ENCODE measurements at places on chromosomes 11 and 22.

- no peaks in the 10 kb centered on the region for H3K27me3 ChIP-seq
- peak; percentile 92 for DNase-seq
- peak overlapping the region; percentile 88 for H3K4me3 ChIP-seq
- peak overlapping the region; percentile 95 for H3K27ac ChIP-seq
These were observed 695 bp downstream of the PEX26 start for GRCh38 chr22:18078329-18079041.

GRCh38 chr11:96169250-96169649, 173.7 kb downstream of the MAML2 start:
- H3K27ac ChIP-seq, result peak overlapping the region; percentile 41
- H3K27me3 ChIP-seq, result no peaks in the 10 kb centered on the region
- no peak for DNase-seq
- H3K4me1 ChIP-seq, result peaks cover 24% of the 10 kb centered on the region
- H3K4me3 ChIP-seq, result no peak overlapping the region
- H3K36me3 ChIP-seq, result no peaks in the 10 kb centered on the region

- H3K27me3 ChIP-seq, result no peaks in the 10 kb centered on the region
- no peak overlapping the region for H3K4me3 ChIP-seq
- no peak for DNase-seq
- H3K36me3 ChIP-seq, result no peaks in the 10 kb centered on the region
- no peaks in the 10 kb centered on the region for H3K4me1 ChIP-seq
These were observed 30.3 kb downstream of the ELF5 start for GRCh38 chr11:34483106-34483874.

DNA sequence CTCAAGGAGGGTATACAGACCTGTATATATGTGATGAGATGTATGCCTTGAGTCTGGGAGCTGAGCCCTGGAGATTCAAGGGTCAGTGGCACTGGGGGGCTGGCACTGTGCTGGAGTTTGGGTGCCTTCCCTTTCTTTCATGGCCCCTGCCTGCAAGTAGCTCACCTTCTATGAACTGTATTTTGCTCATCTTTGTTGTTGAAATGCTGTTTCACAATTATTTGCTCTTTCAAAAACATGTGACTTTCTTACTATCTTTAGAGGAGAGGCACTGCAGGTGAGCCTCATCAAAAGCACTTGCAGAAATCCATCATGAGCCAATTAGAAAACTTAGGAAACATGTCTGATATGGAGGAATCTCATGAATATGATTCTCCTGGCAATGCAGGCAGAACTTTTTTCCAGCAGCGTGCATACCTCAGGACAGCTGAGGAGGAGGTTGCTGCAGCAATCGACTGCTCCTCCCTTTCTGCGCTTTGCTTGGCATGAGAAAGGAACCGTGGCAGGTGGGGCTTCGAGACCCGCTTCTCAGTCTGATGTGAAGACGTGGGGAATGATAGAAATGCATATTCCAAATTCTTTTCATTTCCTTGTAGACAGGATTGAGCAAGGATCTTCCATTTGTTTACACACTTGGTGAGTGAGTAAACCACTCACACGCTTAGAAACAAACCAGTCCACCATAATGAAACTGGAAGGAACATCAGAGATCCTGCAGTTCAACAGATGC, 178.4 kb upstream of the E2F8 start:
- no peak overlapping the region for H3K27ac ChIP-seq
- no peaks in the 10 kb centered on the region for H3K27me3 ChIP-seq
- no peak overlapping the region for H3K4me3 ChIP-seq
- no peaks in the 10 kb centered on the region for H3K4me1 ChIP-seq

DNA sequence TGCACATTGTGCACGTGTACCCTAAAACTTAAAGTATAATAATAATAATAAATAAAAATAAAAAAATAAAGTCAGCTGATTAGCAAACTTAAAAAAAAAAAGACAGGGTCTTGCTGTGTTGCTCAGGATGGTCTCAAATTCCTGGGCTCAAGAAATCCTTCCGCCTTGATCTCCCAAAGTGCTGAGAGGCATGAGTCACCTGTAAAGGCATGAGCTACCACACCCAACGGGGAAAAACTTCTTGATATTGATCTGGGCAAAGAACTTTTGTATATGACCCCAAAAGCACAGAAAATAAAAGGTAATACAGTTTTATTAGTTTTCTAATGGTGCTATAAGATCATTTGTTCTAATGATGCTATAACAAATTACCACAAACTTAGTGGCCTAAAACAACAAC, 46.1 kb downstream of the ENTHD1 start:
- H3K4me1 ChIP-seq, result peaks cover 4% of the 10 kb centered on the region
- DNase-seq, result no peak
- no peaks in the 10 kb centered on the region for H3K27me3 ChIP-seq
- H3K36me3 ChIP-seq, result no peaks in the 10 kb centered on the region
- H3K4me3 ChIP-seq, result no peak overlapping the region

- no peak overlapping the region for H3K4me3 ChIP-seq
- no peak overlapping the region for H3K27ac ChIP-seq
- H3K27me3 ChIP-seq, result no peaks in the 10 kb centered on the region
- H3K36me3 ChIP-seq, result no peaks in the 10 kb centered on the region
- DNase-seq, result no peak
These were observed 20.1 kb downstream of the CELSR1 start for GRCh38 chr22:46517255-46517761.

DNA sequence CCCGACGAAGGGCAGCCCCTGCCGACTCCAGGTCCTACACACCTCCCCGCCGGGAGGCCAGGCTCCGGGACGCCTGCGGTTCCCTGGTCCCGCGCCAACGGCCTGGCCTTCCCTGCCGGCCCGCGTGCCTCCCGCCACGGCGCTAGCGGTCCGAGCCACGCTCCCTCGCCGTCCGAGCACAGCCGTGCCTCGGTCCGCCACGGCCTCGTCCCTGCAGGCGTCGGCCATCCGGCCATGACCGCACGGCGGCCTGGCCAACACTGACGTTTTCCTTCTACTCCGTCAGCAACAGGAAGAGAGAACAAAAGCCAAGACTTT, 532 bp downstream of the EIF4G2 start:
- H3K27ac ChIP-seq, result peak overlapping the region; percentile 100
- peak overlapping the region; percentile 90 for H3K4me3 ChIP-seq
- H3K36me3 ChIP-seq, result peaks cover 5% of the 10 kb centered on the region
- H3K27me3 ChIP-seq, result no peaks in the 10 kb centered on the region

GRCh38 chr22:26019596-26019995, 149.7 kb upstream of the SEZ6L start:
- H3K36me3 ChIP-seq, result no peaks in the 10 kb centered on the region
- H3K4me1 ChIP-seq, result no peaks in the 10 kb centered on the region
- H3K4me3 ChIP-seq, result no peak overlapping the region
- no peak for DNase-seq
- H3K27ac ChIP-seq, result no peak overlapping the region

All from spleen (tissue), 13 donors.